ENCODE measurements at places on chromosomes 11 and 22.

GRCh38 chr11:92225568-92226330 is 1.1 kb downstream of the FAT3 start:
- no peak for DNase-seq

DNA sequence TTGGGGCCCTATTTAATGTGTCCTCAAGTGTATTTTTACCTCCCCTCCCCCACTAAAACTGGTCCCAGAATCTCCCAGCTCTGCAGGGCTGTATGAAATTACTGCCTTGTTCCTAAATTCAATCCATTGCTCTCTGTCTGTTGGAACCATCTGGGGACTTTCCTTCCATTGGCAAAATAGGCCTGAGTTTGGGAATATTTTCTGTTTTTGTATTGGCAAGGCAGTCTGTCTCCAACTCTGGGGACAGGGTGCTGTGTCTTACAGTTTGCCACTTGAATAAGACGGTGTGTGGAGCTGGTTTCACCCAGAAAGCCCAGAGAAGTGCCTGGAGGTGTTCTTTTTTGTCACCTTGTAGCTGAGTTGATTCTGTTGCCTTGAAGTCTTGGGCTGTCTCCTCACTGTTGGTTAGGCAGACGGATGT is 1.3 kb downstream of the PACS1 start:
- DNase-seq: no peak

- DNase-seq: no peak
Measured at GRCh38 chr11:122737951-122738693, 82.6 kb downstream of the UBASH3B start.

- no peak for DNase-seq
Measured at GRCh38 chr22:30994960-30995359, 25.9 kb downstream of the TUG1 start.

DNA sequence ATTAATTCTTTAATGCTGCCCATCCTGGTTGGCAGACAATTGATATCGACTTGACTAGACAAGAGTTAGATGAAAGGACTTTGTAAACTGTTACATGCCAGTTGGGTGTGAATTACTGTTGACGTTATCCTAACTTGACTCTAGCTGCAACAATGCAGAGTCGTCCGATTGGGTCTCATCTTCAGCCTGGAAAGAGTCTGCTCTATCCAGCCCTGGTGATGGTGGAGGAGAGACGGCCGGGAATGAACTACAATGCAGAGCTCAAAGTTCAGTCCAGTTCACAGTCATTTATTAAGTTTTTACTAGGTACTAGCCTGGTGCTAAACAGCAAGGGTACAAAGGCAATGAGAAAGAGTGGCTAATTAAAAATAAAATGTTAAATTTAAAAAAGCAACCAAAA is 4.9 kb upstream of the SMIM35 start:
- no peak for DNase-seq

DNA sequence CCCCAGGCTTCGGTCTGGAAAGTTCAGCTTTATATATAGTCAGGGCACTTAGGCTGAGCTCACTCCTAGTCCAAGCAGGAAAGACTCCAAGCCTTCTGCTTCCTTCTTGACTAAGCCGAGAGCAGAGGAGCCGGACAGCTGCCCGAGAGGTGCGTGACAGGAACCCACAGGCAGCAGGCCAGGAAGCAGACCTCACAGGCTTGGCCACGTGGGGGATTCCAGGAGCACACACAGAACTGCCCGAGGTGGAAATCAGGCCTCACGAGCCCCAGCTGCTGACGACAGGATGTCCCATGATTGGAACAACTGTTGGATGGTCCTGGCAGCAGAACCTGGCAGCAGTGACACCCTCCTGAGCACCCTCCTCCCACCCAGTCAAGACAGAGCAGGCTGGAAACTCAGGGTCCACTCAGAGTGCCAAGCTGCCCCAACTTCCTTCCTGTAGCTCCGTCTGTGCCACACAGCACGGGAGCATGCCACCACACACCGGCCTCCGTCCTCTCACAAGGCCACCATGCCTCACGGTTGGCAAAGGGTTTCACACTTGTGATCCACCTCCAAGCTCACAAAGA is 5.4 kb downstream of the PLA2G6 start:
- DNase-seq: no peak

- no peak for DNase-seq
Measured at GRCh38 chr11:69051381-69052342, 2.9 kb downstream of the TPCN2 start.

DNA sequence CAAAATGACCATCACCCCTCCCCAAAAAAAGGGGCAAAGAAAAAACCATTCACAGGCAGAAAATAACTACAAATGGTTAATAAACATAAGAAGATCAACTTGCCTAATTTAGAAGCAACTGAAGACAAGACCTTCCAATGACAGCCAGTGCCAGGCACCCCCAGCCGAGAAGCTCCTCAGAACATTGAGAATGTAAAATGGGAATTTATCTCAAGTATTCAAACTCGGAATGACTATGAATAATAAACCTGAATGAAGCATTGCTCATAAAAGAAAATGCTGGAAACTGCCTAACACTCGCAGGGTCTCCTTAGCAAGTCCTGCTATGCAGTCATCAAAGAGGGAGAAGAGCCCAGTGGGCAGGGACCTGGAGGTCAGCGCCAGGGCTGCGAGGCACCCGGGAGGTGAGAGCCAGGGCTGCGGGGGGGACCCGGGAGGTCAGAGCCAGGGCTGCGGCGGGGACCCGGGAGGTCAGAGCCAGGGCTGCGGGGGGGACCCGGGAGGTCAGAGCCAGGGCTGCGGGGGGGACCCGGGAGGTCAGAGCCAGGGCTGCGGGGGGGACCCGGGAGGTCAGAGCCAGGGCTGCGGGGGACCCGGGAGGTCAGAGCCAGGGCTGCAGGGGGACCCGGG is 23.2 kb upstream of the MOB2 start:
- no peak for DNase-seq
